ENCODE measurements at places on chromosomes 13 and 19.

DNA sequence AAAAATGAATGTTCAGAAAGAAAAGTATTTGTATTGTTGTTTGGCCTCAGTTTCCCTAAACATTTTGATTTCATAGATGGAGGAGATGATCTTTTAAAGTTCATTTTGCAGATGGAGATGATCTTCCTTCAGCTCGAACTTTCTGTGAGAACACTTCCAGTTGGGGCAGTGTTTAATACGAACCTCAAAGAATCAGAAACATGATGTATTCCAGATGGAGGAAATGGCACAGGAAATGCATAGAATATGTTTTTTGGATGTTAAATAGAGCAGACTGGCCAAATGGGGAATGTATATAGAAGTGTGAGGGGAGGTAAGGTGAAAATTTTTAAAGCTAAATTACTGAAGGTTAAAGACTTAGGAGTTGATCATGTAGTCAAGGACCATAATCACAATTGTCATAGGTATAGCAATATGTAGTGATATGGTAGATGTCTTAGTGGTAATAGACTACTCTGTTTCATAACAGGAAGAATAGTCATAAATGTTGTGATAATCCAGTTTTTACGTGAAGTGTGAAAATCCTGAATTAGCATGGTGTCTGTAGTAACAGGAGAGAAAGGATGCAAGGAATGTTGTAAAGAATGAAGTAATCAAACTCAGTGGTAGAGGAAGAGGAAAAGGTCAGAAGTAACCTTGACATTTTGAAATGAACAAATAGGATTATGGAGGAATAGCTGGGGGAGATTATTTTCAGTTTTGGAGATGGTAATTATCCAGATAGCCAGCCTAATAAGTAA lies 5.1 kb downstream of the RAP2A start:
- DNase-seq = no peak

DNA sequence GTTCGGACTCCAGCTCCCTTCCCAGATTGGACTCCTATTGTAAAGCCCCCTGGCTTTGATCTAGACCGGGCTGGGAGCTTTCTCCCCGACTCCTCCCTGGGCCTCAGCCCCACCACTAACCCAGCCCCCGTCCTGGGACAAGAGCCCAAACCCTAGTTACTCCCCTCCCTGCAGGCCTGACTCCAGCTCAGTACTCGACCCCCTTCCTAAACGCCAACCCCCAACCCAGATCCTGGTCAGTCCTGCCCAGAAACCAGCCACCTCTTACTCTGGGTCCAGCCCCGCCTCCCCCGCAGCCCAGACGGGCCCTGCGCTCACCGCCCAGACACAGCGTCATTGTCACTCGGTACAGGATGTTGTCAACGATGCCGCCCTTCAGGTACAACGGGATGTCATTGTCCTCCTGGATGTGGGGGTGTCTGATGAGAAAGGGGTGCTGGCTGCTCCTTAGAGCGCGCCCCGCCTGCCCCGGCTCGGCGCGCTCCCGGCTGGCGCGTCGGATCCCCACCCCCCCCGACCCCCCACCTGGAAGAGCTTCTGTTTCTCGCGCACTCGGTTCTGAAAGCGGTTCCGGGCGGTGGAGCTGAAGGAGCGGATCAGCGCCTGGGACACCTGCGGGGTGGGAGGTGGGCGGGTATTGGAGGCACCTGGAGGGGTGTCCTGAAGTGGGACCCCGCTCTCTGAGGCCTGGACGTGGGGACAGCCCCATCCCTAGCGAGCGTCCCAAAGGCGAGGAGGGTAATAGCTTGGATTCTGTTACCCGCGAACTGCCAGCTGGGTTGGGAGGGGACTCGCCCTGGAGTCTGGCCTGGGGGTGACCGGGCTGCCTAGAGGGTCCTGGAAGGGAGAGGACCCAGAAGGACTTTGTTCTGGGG lies 866 bp downstream of the COX7A1 start:
- DNase-seq = no peak

DNA sequence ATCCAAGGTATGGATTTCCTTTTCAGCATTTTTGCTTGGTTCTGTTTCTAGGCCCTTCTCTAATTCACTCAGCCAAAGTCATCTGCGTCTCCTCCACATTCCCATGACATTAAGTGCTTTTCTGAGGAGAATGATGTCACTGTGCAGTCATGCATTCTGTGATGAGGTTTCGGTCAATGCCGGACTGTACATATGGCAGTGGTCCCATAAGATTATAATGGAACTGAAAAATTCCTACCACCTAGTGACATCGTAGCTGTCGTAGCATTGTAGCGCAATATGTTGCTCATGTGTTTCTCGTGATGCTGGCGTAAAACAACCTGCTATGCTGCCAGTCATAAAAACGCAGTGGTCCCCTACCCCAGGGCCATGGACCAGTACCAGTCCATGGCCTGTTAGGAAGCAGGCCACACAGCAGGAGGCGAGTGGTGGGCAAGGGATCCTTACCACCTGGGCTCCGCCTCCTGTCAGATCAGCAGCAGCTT lies 63.4 kb upstream of the TNFRSF19 start:
- no peak for DNase-seq

DNA sequence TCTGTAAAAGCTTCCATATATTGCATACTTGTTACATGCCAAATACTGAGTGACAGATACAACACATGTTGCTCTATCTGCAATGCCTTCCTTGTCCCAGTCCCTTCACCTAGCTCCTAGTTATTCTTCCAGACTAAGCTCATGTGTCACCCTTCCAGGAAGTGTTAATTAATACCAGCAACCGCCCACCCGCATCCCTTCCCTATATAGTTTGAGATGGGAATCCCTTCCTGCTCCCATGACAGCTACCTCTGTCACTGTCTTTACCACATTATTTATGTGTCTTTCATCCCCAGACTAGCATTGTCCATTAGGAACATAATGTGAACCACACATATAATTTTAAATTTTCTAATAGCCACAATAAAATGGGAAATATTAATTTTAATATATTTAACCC lies 49.5 kb upstream of the FRY start:
- no peak for DNase-seq

- no peak for DNase-seq
Measured at GRCh38 chr13:33932769-33933406, 114.9 kb downstream of the RFC3 start.

DNA sequence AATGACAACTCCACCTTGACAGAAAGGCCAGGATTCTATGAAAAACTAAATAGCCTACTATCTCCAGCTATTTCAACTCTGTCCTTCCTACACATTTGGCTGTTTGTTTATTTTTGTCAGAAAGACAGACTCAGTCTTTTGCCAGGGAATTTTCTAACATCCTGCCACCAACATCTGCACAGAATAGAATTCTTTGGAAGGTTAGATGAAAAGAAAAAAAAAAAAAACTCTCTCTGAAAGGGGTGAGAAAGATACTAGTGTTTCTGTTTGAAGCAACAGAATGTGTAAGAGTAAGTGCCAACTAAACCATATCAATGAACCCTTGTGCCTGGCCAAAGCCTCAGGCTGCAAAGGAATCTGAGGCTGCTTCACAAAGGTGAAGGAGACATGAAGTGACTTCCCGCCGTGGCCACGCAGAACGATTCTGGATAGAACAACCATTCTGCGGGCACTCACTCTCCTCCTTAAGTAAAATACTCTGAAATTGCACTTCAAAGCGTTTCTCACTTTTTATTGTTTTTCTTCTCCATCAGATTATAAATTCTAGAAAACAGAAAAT lies 498.2 kb downstream of the IRS2 start:
- DNase-seq = no peak

- DNase-seq = no peak
Measured at GRCh38 chr13:74452176-74452575, 318.0 kb upstream of the KLF12 start.

- DNase-seq = no peak
Measured at GRCh38 chr13:70613295-70613694, 505.0 kb upstream of the KLHL1 start.

GRCh38 chr13:28429685-28430290 lies 65.1 kb downstream of the FLT1 start:
- DNase-seq = no peak

- no peak for DNase-seq
Measured at GRCh38 chr19:38039966-38040365, 133.0 kb downstream of the SIPA1L3 start.

DNA sequence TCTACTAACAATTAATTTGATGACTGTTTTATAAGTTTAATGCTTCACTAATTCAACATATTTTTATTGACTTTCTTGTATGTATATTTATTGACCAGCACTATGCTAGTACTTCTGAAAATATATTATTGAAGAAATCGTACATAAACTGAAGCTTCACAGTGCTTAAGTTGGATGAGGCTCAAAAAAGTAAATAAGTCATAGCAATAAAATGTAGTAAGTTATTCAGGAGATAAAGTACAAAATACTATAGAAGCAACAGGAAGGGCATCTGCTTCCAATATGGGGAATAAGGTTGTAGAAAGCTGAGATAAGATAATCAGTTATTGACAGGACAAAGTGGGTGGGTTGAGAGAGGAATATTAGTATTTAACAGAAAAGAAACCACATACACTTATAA lies 944.9 kb upstream of the MIR17HG start:
- no peak for DNase-seq

DNA sequence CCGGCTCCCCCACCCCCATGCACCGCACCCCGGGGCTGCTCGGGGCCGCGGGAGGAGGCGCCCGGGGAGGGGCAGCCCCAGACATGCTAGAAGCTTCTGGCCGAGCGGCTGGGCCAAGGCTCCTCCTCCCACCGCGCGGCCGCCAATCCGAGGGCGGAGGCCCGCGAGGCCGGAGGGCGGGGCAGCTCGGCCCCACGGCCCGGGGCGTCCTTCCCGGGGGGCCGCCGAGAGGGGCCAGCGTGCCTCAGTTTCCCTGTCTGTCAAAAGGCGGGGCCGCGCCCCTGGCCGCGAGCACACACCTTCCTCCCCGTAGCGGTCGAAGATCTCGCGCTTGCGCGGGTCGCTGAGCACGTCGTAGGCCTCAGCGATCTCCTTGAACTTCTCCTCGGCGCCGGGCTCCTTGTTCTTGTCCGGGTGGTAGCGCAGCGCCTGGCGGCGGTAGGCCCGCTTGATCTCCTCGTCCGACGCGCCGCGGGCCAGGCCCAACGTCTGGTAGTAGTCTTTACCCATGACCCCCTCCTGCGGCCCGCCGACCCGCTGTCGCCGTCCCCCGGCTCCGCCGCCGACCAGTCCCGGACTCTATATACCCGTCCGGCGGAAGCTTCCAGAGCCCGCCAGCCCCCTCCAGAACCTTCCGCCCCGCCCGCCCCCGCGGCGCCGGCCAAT lies at the start of gene DNAJB1:
Gene DNAJB1 (minus strand): TSS at position 558 of the 666 bp plus-strand sequence. CDS start 48 bp downstream, at position 510.
- DNase-seq = peak; percentile 61

DNA sequence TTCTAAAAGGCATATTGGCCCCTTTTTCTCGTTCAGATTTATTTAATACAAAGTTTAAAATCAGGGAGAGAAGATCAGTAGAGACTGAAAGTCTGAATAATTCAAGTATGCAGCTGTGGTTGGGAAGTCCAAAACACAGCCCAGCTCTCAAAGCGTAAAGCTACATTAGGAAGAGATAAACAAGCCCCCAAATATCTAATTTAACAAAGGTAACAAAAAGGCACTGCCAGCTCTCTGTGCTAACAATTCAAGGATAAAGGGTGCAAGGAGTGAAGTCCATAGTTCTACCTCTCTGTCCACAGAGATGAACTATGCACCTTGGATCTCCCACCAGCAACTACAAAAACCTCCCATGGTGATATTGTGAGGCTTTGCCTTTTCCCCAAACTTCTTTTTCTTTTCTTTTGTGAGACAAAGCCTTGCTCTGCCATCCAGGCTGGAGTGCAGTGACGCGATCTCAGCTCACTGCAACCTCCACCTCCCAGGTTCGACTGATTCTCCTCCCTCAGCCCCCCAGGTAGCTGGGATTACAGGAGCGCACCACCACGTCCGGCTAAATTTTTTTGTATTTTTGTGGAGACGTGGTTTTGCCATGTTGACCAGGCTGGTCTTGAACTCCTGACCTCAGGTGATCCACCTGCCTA lies 104.4 kb downstream of the LHFPL6 start:
- no peak for DNase-seq

- DNase-seq = no peak
Measured at GRCh38 chr19:10603873-10604459, 16.9 kb upstream of the AP1M2 start.

DNA sequence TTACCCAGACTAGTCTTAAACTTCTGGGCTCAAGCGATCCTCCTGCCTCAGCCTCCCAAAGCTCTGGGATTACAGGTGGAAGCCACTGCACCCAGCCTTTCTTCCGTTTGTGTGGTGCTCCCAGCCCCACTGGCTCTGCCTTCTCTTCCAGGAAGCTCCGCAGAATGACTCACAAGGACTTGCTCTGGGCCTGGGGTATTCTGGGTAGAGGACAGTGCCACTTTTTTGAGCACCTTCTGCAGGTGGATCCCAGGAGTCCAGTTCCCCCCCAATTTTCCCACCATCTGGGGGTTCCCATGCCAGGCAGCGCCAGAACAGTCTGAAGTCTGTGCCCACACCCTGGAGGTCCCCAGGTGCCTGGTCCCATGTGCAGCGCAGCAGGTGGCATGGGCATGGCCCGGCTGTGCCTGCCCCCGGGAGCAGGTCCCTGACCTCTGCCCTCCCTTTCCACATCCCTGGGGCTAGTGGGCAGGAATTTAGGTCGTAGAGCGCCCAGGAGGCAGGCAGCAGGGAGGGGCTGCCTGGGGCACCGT lies 1.6 kb downstream of the REEP6 start:
- DNase-seq = no peak

GRCh38 chr13:91868351-91868750 lies 469.9 kb downstream of the GPC5 start:
- DNase-seq = no peak

GRCh38 chr19:18802354-18802753 lies 11.2 kb upstream of the COMP start:
- no peak for DNase-seq

- DNase-seq = no peak
Measured at GRCh38 chr19:4713384-4713951, 10.2 kb downstream of the DPP9 start.

DNA sequence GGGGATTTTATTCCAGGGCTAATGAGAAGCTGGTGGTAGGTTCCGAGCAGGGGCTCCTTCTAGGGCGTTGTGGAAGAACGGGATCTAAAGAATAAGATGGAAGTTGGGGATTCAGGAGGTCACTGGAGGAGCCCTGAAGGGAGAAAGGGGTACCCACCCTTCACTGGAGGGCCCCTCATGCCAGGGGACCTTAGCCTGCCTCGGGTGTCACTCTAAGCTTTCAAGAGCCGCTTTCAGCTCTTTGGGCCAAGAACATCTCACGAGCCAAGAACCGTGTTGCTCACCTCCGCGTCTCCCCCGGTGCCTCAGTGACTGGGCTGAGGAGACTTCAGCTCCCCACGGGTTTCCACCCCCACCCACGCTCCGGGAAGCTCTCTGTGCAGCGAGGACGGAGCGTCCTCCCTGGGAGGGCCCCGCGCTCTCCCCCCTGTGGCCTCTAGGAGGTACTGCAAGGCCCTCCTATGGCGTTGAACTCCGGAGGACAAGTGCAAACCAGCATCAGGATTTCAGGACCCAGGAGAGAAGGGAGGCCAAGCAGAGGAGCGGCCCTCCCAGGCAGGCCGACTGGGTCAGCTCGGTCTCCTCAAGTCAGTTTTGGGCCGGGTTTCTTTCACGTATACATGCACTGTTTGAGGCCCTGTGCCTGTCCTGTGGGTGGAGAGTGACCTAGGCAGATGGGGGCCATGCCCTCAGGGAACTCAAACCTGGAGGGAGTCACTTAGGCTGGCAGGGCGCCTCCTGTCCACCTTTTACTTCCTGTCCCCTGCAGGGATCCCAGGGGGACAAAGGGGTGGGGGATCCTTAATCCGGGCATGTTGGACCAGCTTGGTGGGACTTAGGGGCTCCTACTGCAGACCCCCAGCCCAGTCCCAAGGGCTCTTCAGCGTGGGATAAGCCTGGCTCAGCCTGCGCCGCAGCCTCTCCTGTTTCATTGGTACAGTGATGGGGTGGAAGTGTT lies 5.1 kb upstream of the KRTDAP start:
- DNase-seq = peak; percentile 8
